ENCODE measurements at places on chromosomes 1 and 21.

DNA sequence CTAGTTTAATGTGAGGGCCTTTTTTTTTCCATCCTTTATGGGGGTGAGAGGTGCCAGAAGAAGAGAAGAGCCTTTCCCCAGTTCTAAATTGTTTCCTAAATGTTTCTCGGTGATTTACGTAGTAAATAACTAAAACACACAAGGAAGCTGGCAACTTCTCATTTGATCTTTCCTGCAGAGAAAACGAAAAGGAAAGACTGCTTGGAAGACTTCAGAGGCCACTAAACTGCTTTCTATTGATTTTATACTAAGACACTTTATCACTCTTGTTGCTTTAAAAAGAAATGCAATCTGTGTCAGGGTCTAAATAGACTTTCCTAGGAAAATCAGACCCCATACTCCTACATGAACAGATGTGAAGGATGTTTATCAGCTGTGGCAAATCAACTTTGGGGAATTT, 52.1 kb upstream of the KAZN start:
- no peak for DNase-seq

DNA sequence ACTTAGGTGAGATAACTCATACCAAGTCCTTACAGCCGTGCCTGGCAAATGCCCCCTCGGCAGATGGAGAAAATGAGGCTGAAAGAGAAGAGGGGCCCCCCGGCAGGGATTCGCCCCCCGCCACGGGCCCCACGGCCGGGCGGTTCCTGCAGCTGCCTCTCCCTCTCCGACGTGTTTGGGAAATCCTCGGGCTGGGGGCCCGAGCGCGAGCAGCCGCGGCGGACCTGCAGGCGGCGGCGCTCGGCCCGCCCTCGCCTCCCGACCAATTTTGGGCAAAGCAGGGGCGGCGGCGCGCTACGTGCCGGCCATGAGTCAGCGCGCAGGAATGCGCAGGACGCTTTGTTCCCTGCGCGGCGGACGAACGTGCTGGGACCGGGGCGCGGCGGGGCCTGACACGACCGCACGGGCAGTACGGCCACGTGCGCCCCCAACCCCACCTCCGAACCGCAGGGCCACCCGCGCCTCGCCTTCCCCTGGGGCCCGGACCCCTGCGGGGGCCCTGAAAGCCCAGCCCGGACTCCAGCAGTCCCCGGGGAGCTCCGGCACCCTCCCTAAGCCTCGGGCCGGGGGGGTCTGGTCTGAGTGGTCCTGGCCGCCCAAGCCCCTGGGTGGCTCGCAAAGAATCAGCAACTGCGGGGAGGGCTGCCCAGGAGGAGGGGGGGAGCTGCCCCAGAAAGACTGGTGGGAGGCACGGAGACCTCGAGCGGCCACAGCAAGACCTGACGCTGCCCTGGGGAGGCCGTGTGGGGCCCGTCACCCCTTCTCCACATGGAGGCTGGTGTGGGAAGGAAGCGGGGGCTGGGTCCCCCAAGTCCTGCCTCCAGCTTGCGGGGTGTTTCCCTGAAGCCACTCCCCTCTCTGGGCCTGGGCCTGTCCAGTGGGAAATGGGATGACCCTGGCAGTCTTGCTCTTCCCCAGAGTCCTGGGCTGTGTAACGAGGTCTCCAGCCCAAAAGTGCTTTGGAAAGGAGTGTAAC, 11.9 kb upstream of the EDN2 start:
- DNase-seq = no peak

GRCh38 chr1:53869454-53870117, 20.0 kb downstream of the YIPF1 start:
- no peak for DNase-seq

DNA sequence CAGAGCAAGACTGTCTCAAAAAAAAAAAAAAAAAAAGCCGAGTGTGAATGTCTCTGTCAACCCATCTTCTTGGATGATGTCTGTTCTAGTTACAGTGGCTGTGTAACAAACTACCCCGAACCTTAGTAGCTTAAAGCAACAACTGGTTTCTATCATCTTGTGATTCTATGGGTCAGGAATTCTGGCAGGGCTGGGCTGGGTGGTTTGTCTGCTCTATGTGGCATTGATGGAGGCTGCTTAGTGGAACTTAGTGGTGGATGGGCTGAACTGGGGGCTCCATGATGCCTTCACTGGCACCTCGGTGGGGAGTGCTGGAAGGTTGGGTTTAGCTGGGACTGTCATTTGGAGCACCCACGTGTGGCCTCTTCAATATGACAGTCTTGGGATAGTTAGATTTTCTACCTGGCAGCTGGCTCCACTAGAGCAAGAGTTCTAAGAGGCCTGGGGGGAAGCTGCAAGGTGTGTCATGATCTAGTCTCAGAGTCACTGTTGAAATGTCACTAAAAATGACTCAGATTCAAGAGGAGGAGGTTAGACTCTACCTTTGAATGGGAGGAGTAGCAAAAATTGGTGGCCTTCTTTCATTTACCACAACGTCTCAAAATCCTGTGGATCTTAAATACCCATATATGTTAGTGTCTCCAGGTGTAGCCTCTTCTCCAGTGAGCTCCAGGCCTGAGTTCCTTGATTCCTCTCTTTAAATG, 18.6 kb downstream of the ACOT11 start:
- no peak for DNase-seq

DNA sequence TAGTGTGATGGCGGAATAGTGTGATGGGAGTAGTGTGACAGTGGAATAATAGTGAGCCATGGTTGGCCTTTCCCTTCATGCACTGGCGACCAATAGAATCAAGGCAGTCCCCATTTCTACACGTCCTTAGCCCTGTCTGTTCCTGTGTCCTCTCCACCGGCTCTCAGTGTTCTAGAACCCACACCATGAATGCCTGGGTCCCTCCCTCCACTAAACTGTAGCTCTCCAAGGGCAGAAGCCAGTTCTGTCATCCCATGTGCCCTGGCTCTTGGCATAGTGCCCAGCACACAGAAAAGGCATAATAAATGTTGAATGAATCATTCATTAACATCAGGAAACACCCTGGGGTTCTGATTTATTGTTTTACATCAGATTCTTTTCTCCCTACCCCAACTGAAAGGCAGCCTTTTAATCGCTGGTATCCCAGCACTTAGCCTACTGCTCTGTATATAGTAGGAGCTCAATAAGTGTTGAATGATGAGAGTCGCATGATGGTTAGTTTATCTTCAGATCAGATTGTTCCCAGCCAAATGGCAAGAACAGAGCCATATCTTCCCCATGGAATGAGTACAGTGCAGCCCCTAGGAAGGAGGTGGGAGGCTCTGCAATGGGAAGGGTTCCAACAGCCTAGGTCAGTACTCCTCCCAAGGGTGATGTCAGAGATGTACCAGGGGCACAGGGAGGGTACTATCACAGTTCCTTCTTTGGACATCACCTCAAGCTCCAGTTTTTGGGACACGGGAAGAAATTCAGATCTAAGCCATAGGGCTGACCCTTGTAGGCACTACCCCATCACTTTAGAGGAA, 325.7 kb downstream of the HHAT start:
- no peak for DNase-seq

DNA sequence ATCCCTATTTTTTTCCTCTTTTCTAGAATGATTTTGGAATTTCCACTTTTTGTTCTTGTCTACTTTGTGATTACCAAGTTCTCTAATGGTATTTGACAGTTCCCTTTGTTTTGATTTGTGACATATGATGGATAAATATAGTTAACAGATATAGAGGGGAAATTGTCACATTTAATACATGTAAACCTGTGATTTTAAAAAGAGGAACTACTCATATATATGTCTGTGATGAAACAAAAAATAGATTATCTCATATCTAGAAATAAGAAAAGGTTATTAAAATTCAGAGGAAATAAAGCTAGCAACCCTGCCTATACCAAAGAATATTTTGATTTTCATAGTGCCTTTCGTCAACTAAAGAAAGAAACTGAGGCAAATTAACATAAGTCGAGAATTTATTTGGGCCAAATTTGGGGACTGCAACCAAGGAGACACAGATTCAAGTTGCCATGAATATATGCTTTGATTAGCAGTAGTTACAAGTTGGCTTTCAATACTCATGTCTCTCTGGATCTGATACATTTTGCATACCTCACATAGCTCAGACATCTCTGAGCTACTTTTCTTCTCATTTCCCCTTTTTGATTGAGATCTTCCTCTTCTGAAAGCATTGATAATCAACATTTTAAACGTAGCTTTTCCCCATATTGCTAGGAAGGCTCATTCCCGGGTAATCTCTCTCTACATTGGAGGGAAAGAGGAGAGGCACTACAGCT, 15.6 kb upstream of the C21orf91 start:
- DNase-seq = no peak
